ENCODE measurements at places on chromosomes 3 and 15. TPM values are rescaled to one million over a fixed set of nuclear protein-coding genes. Genes with fewer than 3 reads are reported as not detected.
A peak's percentile ranks its signal among the peaks of the same experiment; 100 is the strongest.

WDR93 gene
- 2.5 TPM for total RNA-seq

PARP15 gene
- 4.9 TPM for total RNA-seq

- peaks cover 3% of the 10 kb centered on the region for H3K4me1 ChIP-seq
- H3K4me3 ChIP-seq: no peak overlapping the region
- H3K27me3 ChIP-seq: no peaks in the 10 kb centered on the region
- no peaks in the 10 kb centered on the region for H3K36me3 ChIP-seq
Observed at GRCh38 chr3:12985148-12985547, 88.1 kb downstream of the IQSEC1 start.

- H3K4me1 ChIP-seq: no peaks in the 10 kb centered on the region
- no peak for DNase-seq
- H3K27ac ChIP-seq: no peak overlapping the region
- H3K36me3 ChIP-seq: no peaks in the 10 kb centered on the region
- no peaks in the 10 kb centered on the region for H3K27me3 ChIP-seq
Observed at GRCh38 chr3:35633332-35634124, 5.8 kb upstream of the ARPP21 start.

DNA sequence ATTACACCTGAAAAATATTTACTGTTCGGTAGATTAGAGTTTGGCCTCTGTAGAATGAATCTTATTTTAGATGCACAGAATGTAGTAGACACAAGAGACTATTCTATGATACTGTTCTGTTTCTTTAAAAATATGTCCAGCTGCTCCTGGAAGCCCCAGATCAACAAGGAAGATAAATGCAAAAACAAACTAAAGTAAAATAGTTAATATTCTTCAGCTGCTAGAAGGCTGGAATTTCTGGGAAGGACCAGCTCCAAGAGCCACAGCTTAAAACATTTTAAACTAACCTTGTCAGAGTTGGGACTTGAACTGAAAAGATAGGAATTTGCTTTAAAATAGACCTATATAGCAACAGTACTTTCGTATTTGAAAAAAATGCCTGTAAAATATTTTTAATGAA, 277.9 kb downstream of the PTPRG start:
- no peak overlapping the region for H3K27ac ChIP-seq
- no peak for DNase-seq

GRCh38 chr3:124669470-124669869, 60.8 kb upstream of the UMPS start:
- H3K36me3 ChIP-seq: peaks cover 5% of the 10 kb centered on the region
- no peak for DNase-seq

DNA sequence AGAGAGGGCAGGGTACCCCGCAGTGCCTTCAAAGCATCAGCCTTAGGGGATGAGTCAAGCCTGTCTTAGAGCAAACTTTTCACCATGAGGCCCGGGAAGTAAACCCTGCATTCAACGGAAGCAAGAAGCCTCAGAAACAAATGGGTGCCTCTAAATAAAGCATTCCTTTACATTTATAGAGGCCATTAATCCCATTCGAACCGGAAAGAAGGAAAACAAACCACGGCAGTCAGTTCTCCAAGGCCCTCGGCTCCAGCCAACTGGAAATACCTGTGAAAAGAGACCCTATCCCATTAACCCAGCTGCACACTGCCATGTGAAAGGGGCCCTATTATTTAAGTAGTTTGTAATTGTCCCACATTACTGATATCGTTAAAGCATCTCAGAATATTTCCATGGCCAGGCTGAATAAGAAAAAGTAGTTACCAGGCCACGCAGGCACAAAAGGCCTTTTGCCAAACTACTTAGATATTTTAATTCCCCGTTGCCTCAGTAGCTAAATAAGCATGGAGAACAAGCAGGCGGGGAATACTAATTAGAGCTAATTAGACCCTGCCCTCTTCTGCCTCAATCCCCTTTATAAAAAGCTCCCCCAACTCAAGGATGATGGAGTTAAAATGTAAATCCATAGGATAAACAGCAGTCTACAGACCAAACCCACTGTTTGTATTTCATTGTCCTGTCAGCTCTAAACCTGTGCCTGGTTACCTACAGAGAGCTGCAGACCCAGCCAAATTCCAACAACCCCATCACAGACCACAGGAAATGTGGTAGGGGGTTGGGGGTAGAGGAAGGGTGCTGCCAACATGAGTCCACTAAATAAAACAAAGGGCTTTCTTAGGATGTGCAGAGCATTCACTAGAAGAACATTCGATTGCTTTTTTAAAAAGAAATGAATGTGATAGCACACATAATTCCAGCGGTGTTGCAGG, 4.1 kb downstream of the ITGB5 start:
- H3K27me3 ChIP-seq: no peaks in the 10 kb centered on the region
- H3K4me3 ChIP-seq: no peak overlapping the region
- H3K36me3 ChIP-seq: no peaks in the 10 kb centered on the region
- H3K27ac ChIP-seq: no peak overlapping the region
- H3K4me1 ChIP-seq: peaks cover 15% of the 10 kb centered on the region
- peak; percentile 70 for DNase-seq

Data from kidney (tissue), 22 donors.